ENCODE measurements at places on chromosomes 1 and 21.

DNA sequence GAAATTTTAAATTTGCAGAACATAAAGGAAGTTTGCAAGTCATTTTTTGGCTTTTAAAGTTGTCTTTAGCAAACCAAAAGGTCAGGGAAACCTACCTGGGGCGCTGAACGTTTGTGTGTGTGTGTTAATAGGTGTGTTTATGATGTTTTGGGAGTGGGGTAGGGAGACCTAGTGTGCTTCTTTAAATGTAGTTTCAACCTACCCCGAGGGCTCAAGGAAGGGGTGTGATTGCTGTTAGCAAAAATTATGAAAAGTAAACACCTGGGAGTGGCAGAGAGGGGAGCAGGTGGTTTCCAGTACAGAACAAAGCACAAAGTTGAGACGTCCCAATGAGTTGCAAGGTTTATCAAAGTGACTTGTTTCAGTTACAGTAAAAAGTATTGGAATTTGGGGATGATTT, 58.7 kb upstream of the WDR26 start:
- DNase-seq, result no peak

DNA sequence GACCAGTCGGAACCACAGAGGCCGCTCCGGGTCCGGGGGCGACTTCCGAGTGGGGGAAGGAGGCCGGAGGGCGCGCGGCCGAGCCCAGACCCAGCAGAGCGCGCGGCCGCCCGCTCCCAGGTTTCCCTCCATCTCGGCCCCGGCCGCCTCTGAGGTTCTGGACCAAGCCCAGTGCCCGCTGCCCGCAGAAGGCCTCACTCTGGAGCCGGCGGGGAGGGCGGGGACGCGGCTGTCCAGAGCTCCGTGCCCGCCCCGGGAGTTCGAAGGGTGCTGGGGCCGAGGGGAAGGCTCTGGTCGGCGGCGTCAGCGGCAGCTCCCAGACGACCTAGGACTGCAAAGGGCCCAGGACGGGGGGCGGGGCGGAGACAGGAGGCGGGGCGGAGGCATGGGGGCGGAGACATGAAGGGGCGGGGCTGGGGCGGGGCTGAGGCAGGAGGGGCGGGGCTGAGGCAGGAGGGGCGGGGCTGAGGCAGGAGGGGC, 48.0 kb upstream of the SLC19A1 start:
- peak; percentile 69 for DNase-seq

DNA sequence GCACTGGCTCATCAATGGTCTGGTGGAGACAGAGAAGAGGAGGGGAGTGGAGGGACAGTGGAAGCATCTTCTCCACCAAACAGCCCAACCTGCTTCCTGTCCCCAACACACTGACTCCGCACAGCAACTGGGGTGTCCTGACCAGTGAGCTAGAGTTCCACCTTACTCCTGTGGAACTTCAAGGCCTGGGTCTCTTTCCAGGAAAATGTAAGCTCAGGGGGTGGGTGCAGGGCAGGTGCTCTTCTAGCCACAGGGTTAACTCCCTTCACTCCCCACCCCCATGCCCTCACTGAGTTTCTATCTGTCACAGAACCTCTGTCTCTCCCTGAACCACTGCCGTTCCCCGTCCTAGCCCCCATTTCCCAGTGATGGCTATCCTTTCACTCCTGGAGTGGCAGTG, 876 bp downstream of the MOB3C start:
- DNase-seq, result no peak

GRCh38 chr1:210707300-210708240, 378.9 kb downstream of the HHAT start:
- DNase-seq, result no peak
